CD4-positive, alpha-beta T cell (primary cell): ENCODE measurements at places on chromosomes 7 and 10. TPM values are rescaled to one million over a fixed set of nuclear protein-coding genes. Genes with fewer than 3 reads are reported as not detected.

GRCh38 chr10:58967551-58968388 is 208.7 kb upstream of the PHYHIPL start:
- H3K4me3 ChIP-seq = no peak overlapping the region
- no peaks in the 10 kb centered on the region for H3K4me1 ChIP-seq
- no peaks in the 10 kb centered on the region for H3K36me3 ChIP-seq
- H3K27ac ChIP-seq = no peak overlapping the region
- no peak for DNase-seq

CFAP58 gene
- total RNA-seq = not detected

GRCh38 chr7:111027396-111027795 is 63.5 kb upstream of the LRRN3 start:
- DNase-seq = no peak
- H3K4me3 ChIP-seq = no peak overlapping the region
- no peaks in the 10 kb centered on the region for H3K36me3 ChIP-seq
- H3K27ac ChIP-seq = no peak overlapping the region
- H3K4me1 ChIP-seq = peaks cover 8% of the 10 kb centered on the region
- no peaks in the 10 kb centered on the region for H3K27me3 ChIP-seq

GRCh38 chr7:92115821-92116220 is 18.5 kb downstream of the CYP51A1 start:
- no peaks in the 10 kb centered on the region for H3K4me1 ChIP-seq
- no peak overlapping the region for H3K27ac ChIP-seq
- H3K36me3 ChIP-seq = peaks cover 7% of the 10 kb centered on the region
- no peak overlapping the region for H3K4me3 ChIP-seq
- no peak for DNase-seq

TSPAN15 gene
- 2.5 TPM for total RNA-seq

CPVL gene
- total RNA-seq = 3.8 TPM

GRCh38 chr7:46764100-46764936 is 817.6 kb downstream of the TNS3 start:
- no peak overlapping the region for H3K27ac ChIP-seq
- H3K27me3 ChIP-seq = no peaks in the 10 kb centered on the region
- DNase-seq = no peak
- H3K4me3 ChIP-seq = no peak overlapping the region

DLX6 gene
- total RNA-seq = not detected

GRCh38 chr10:6461961-6462360 is 118.1 kb downstream of the PRKCQ start:
- peaks cover 95% of the 10 kb centered on the region for H3K36me3 ChIP-seq
- no peaks in the 10 kb centered on the region for H3K4me1 ChIP-seq
- DNase-seq = no peak
- H3K4me3 ChIP-seq = no peak overlapping the region
- no peak overlapping the region for H3K27ac ChIP-seq

DNA sequence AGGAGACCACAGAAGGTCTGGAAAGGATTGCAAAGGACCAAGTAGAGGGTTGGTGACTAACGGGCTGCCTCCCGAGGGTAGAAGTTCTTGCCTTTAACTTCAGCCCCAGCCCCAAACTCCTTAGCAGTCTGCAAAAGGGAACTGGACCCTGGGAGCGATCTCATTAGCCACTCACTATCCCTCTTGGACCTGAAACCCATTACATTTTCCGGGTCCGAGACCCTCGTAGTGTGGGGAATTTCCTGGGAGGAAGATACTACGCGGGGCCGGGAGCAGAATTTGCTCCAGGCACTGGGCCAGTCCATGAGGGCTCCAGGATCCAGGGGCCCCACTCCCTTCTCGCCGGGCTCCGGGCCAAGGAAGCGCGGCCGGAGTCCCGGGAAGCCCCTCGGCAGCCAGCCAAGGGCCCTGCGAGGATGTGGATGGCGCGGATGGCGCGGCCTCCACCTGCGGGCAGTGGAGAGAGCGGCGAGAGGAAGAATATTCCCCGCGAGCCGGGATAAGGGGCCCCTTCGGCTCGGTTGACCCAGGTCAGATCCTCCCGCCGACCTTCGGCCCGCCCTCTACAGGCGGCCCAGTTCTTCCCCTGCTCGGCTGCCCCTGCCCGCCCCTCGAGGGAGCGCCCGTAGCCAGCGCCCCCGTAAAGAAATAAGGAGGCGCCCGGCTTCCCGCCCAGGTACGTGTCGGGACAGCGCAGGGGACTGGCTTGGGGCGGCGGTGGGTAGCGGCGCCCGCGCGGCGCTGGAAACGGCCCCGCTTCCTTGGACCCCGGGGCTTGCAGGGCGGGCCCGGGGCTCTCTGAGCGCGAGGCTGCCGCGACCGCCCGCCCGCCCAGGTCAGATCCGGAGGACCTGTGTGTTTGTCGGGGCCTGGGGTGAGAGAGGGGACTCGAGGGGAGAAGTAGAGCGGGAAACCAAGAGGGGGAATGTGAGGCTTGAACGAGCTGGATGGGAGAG is at the start of gene MYO3A:
Gene MYO3A (plus strand): TSS at position 577 of the 956 bp plus-strand sequence. CDS start 17,882 bp downstream, outside the sequence.
- no peak for DNase-seq
- no peaks in the 10 kb centered on the region for H3K4me1 ChIP-seq
- no peak within 1 kb of the TSS for H3K27ac ChIP-seq
- H3K36me3 ChIP-seq = no peaks in the 10 kb centered on the region
